Spleen (tissue), 13 donors: ENCODE measurements at places on chromosomes 6 and 20.
A peak's percentile ranks its signal among the peaks of the same experiment; 100 is the strongest.

DNA sequence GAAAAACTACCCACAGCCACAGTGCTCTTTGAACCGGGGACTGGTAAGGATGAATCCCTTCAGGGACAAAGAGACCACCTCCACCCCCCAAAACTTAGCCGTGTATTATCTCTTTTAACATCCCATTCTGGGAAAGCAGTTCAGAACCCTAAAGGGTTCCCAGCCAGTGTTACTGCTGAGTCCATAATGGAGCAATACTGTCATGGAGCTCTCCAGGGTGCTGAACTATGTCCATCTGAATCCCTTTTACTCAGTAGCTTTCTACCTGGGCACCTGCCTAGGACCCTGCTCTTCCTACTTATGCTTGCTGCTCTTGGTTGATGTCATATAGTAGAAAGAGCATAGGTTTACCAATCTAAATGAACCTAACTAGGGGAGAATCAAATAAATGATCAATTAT, 22.3 kb upstream of the SAYSD1 start:
- no peak for DNase-seq

- no peak for DNase-seq
These were observed 636 bp downstream of the SUPT3H start for GRCh38 chr6:45377043-45377553.

DNA sequence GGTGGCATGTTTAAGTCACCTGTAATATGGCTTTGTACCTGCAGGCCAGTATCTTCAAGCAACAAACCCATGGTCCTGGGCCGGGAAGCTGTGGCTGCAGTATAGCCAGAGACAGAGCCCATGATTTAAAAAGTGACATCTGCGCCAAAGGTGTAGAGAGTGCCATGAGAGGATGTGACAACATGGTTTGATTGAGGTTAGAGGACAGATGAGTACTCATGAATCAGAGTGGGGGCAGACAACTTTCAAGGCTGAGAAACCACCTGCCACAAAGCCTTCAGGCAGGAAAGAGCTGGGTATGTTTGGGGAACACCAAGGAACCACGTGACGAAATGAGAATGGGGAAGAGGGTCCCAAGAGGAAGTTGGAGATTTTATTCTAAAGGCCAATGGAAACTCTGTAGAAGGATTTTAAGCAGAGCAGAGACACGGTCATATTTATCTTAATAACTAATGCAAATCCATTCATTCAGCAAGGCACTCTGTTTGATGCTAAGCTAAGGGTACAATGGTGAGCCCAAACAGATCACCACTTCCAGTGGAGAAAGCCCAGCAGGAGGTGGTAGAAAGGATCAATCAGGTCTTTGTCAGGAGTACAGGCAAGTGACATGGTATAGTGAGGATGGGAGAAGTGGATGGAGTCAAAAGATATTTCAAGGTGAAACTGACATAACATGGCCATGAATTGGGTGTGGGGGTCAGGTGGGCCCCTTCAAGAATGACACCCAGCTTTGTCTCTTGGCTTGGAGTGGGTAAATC, 3.4 kb upstream of the MICAL1 start:
- DNase-seq, result no peak

DNA sequence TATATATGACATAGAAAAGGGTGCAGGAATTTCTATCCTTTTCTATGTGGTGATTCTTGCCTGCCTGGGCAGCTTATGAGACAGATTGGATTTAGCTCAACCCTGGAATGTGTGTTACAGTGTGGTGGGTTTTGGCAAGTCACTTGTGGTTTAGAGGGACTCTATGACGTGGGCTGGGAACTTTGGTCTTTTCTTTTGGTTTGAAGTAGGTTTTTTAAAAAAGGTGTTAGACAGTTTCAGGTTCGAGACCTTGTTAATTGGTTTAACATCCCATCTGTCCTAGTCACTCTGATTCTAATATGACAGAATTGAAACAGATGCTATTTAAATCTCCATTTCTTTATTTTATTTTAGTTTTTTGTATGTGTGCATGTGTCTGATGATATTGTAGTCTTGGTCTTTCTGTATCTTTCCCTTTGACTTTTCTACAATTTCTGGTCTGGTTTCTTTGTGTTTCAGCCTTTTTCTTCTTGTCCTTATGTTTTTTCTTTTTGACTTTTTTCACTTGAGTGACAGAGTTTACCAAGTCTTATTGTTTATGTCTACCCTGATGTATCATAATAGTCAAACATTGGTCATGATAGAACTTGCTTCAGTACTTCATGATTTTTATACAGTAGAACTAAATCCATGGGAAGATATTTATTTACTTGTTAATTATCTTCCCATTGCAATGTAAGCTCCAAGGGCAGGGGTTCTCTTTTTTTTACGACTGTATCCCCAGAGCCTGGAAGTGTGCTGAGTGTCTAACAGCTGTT, 174.3 kb downstream of the CDKAL1 start:
- DNase-seq, result no peak

GRCh38 chr6:83633149-83633548, 75.8 kb downstream of the SNAP91 start:
- DNase-seq, result no peak

DNA sequence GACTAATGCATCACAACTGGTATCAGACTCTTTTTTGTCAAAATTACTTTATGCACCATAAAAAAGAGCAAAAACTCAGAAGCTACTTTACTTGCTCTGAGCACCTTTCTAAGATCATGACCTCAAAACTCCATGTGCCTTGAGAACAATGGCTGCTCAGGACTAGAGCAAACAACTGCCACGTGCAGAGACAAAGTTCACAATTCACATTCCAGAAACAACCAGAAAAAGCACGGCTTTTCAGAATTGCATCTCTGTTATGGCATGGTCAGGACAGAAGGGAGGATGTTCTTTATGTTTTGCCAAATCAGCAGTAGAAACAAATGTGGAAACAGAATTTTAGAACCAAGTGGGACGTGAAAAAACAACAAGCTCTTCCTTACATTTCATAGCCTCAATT, 70.5 kb downstream of the CNKSR3 start:
- no peak for DNase-seq

- no peak for DNase-seq
These were observed 17.6 kb upstream of the SLC22A3 start for GRCh38 chr6:160330619-160331018.

GRCh38 chr6:10210052-10210451, 204.8 kb downstream of the TFAP2A start:
- no peak for DNase-seq

- no peak for DNase-seq
These were observed 145.9 kb downstream of the C6orf118 start for GRCh38 chr6:165163519-165163918.

- peak; percentile 81 for DNase-seq
These were observed 31.9 kb downstream of the SERPINB6 start for GRCh38 chr6:2939315-2940009.

DNA sequence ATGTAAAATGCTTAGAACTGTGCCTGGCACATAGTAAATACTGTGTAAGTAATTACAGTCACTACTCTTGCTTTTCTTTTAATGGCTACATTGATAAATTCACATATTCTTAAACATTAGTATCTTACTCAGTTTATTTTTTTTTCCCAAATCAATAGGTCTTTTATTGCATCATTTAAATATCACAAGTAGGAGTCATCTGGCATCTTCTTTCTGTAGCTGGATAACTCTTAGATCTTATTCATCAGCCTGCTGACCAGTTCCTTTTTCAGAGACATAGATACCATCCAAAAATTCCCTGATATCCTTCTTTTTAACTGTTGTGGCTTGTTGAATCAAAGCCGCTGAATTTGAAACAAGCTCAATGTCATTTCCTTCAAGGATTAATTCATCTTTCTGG, 20.0 kb upstream of the PHF3 start:
- no peak for DNase-seq

DNA sequence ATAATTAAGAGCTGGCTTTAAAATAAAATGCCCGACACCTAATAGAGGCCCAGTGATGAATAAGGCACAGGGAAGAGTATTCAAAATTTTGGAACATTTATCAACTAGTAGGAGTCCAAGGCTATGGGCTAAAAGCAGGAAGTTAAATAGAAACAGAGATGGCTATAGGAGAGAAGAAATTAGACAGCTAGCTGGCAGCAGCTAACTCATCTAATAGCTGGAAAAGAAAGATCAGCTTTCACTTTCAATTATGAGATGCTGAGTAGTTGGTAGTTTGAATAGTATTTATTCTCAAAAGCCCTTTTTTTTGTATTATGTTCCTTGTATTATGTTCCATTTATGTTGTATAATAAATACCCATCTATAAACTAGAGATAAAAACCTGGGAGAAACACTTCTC, 215.7 kb downstream of the SLC35F1 start:
- no peak for DNase-seq

DNA sequence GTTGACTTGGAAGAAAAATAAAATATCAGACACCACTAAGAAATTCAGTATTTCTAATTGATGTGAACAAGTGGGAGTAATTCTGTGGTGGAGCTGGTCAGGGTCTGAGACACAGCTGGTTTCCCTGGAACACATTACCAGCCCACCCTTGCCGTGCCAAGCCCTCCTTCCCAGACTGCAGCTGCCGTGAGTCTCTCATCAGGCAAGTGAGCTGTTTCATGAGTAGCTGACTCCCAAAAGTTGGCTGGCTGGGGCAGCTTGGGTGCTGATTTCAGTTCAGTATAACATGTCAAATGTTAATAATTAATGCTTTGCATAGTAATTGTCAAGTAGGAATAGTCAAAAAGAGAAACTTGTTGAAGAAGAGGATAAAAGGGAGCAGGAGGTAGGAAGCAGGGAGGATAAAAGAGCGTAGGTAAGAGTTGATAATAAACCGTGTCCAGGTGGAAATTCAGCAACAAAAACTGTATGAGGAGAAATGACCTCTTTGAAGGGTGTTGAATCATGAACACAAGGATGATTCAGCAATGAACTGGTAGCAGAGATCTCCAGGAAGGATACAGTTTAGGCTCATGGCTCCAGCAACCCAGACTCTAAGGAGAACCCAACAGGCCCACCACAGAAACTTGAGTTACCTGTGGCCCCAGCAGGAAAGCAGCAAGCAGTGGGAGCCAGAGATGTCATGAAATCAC, 110.9 kb upstream of the SSTR4 start:
- no peak for DNase-seq

- no peak for DNase-seq
These were observed 396.2 kb downstream of the CD83 start for GRCh38 chr6:14513496-14514393.

GRCh38 chr6:112040956-112041355, 12.9 kb upstream of the CCN6 start:
- DNase-seq, result no peak

DNA sequence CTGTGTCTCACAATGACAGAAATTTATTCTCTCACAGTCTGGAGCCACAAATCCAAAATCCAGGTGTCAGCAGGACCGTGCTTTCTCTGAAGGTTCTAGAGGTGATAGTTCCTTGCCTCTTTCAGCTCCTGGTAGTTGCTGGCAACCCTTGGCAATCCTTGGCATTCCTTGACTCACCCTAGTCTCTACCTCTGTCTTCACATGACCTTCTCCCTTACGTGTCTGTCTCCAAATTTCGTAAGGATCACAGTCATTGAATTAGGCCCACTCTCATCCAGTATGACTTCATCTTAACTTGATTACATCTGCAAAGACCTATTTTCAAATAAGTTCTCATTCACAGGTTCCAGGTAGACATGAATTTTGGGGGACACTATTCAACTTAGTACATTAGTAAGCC, 143.1 kb downstream of the CEP57L1 start:
- no peak for DNase-seq

- DNase-seq, result no peak
These were observed 151.8 kb downstream of the NRN1 start for GRCh38 chr6:5854899-5855298.

DNA sequence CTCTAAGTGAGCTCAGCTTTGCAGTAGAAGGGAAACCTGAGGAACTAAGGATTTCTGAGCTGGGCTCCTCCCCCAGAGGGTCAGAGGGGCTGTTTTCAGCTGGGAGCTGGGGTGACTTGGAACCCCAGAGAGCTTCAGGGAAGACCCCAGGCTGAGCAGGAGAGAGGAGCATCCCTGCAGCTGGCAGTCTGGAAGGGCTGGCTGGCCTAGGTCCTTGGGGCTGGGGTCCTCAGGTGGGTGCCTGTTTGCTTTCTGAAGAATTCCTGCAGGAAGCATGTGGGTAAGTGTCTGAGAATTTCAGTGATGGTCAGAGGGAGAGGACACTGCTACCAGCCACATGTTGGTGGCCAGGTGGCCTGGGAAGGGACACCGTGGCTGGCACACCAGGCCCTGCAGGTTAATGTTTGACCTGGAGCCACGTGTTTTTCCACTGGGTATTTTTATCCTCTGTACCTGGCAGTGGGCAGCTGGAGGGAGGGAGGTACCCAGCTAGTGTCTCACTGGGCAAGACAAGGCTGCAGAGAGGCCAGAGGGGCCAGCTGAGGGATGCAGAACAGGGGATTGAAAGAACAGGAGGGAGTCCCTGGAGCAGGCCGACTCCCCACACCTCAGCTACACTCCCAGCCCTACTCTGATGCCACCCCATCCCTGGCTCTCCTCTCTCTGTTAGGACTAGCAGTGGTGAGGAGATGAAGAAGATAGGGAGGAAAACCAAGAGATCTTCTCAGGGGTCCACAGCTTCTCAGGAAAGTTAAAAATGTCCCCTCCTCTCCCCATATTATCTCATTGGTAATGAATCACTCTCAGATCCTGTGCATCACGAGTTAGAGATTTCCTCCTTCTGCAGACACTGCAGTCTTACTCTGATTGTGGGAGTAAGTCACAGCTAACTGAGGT, 143.6 kb downstream of the VEGFA start:
- no peak for DNase-seq

GRCh38 chr6:31659649-31660380, 763 bp downstream of the C6orf47 start:
- peak; percentile 82 for DNase-seq
